NCI-H524 treated with DMSO at 0.1 percent for 48 hours (cell line): ENCODE measurements at places on chromosomes 4 and X.

DNA sequence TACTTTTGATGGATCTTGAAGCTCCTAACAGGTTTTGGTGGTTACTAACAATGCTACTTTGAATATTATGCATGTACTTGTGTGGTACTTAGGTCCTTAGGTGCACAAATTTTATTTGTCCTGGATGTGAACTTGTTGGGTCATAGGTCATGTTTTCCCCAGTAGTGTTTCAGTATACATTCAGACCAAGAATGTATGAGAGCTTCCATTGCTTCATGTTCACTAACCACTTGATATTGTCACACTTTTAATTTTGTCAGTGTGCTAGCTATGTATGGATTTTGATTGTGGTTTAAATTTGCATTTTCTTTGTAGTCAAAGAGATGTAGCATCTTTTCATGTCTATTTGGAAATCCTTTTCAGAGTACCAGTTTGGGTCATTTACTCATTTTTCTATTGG, 32.2 kb downstream of the CLCN3 start:
- no peak for DNase-seq

DNA sequence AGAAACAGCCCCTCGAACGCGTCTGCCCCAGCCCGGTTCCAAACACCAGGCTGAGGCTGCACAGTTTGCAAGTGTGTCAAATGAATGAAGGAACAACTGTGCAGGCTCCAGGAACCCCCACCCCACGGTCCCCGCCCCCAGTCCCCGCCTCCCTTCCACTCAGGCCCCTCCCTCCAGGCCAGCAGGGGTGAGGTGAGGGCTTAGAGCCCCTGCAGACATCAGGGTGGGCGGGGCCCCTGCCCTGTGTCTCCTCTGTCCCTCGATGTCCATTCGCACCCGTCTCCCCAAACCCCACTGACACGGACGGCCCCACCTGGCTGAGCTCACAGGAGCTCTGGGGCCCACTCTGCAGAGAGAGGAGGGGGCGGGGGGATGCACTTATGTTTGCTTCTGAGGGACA, 28.5 kb downstream of the TACC3 start:
- DNase-seq: no peak

- no peak for DNase-seq
These were observed 739.3 kb upstream of the NDST4 start for GRCh38 chr4:115852767-115853091.

DNA sequence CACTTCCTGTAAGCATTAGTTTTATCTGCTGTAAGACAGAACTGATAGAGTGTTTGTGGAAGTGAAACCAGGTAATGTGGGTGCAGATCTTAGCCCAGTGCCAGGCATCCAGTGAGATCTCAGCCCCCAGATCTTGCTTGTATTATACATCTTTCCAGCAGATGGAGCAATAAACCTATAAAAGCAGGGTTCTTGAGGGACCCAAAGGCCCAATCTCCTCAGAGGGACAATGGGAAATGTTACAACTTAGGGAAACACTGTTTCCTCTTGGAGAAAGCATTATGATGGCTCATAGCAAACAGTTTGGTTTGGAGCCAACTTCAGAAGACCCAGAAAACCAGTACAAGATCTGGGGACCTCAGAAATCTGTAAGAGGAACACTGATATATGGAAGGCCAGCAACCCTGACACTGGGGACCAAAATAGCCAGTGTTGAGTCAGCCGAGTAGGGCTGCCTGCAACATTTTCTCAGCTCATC, 206.3 kb downstream of the SLC7A11 start:
- DNase-seq: no peak

GRCh38 chr4:20486433-20486832, 213.8 kb upstream of the PACRGL start:
- no peak for DNase-seq
